IMR-90 (cell line): ENCODE measurements at places on chromosomes 16 and 17. TPM values are rescaled to one million over a fixed set of nuclear protein-coding genes. Genes with fewer than 3 reads are reported as not detected.
A peak's percentile ranks its signal among the peaks of the same experiment; 100 is the strongest.

DNA sequence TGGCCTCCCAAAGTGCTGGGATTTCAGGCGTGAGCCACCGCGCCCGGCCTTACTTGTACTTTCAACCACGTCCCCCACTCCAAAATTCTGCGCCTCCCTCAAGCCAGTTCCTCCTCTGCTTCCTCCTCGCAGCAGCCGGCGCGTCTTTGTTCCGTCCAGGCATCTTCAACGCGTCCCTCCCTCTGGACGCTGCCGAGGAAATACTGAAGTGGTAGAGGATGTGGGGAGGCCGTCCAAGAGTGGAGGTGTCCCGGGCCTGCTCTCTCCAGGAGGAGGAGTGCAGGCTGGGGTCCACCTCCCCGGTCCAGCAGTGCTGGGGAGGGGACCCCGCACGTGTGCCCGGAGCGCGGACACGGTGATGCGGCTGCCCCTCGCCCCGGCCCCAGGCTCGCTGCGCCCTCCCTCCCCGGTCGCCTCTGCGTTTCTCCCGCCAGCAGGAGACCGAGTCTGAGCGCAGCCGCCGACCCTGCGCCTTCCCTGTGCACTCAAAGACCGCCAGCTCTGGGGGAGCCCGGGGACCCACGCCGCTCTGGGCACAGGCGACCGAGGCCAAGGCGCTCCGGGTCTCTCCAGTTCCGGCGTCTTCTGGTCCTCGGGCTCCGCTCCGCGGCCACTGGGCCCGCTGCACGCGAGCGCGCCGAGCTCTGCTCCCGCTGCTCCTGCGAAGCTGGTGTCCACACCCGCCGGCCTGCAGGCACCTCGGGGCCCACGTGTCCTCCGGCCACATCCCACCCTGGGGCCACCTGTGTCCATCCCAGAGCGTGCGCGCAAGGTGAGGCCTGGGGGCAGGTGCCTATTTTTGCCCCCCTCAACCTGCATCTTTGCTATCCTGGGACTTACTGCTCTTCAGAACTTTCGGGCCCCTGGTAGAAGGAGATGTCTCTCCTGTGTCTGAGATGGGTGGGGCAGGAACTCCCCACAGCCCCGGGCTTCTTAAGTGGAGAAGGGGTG is 31.7 kb downstream of the OSBPL7 start:
- peak; percentile 38 for DNase-seq

APOH gene
- not detected in 2 replicates for polyA plus RNA-seq

GRCh38 chr16:29943846-29944799 is 17.8 kb upstream of the TMEM219 start:
- DNase-seq, result peak; percentile 99

- peak; percentile 16 for DNase-seq
These were observed 405 bp upstream of the CBLN1 start for GRCh38 chr16:49281843-49282642.

GRCh38 chr17:34368946-34369500 is 6.0 kb upstream of the CCL1 start:
- DNase-seq, result no peak

DNA sequence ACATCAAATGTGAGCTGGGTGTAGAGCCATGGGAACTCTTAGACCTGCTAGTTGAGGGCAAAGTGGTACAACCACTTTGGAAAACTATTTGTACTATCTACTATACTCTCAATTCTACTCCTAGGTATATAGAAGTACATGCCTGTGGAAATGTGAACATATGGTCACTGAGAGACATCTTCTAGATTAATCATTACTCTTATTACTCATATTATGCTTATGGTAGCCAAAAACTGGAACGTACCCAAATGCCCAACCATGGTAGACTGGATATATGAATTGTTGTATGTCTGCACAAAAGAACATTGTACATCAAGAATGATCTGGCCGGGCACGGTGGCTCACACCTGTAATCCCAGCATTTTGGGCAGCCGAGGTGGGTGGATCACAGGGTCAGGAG is 2.7 kb downstream of the WDR45B start:
- DNase-seq, result peak; percentile 50

- DNase-seq, result no peak
These were observed 23.4 kb upstream of the SSTR2 start for GRCh38 chr17:73141411-73141810.

GRCh38 chr17:79843816-79844800 is 4.9 kb upstream of the CBX4 start:
- peak; percentile 61 for DNase-seq

DNA sequence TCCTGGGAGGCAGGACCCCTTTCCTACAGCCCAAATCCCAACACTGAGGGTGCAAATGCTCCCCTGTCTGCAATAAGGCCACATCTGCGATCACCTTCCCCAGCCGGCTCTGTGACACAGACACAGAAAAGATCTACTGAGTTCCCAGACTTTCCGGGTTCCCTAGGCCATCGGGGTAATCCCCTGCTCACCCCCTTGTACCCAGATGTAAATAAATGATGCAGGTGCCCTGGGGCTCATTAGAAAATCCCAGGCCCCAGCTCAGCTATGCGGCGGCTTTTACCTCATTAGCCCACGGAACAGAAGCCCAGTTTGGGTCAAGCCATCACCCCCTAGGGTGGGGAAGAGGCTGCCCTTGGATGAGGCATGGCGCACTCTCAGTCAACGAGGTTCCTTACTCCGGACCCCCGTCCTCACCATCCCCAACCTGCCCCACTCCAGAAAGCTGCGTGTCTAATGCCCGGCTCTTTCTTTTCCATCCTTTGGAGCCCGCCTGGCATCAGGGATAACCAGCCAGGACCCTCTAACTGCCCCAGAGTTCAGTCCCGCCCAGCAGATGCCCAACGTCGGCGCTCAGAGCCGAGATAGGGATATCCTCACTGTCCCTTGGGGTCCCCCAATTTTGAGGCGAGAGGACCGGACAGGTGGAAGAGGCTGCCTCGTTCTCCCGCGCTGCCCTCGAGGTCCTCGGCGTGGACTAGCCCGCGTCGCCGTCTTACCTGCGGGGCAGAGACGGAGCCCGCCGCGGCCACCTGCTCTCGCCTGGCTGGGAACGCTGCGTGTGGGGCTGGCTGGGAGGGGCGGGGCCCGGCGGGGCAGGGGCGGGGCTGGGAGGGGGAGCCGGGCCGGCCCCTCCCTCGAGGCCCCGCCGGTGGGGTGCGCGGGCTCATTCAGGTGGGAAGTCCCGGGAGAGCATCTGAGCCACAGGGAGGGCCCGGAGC is at the start of gene ZNF385C:
ZNF385C (minus strand) TSS at position 783 of the 941 bp plus-strand sequence. CDS start 35,417 bp downstream, outside the sequence.
- no peak for DNase-seq

GRCh38 chr17:82061047-82061925 is 4.3 kb downstream of the DUS1L start:
- no peak for DNase-seq

DNA sequence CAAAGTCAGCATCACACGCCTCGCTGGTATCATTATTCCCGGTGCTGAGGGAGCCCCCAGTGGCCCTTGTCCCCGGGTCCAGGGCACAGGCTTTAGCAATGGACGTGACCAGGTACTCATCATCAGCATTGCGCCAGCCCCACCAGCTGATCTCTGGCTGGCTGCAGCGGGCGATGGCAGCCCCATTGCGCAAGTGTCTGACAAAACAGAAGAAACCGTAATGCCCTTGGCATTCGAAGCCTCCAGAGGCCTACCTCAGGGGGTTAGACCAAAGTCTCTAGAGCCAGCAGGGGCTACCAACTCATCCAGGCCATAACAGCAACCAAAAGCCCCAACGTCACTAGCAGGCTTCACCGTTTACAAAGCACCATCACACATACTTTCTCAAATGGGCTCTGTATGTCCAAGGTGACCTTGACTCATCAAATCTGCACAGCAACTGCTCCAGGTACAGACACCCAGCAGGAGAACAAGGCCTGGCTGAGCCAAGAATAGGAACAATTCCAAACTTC is 7.3 kb downstream of the MTMR4 start:
- no peak for DNase-seq

GRCh38 chr17:19596869-19597268 is 51.7 kb upstream of the ALDH3A2 start:
- no peak for DNase-seq

SPATA32 gene
- not detected in 2 replicates for polyA plus RNA-seq

DNA sequence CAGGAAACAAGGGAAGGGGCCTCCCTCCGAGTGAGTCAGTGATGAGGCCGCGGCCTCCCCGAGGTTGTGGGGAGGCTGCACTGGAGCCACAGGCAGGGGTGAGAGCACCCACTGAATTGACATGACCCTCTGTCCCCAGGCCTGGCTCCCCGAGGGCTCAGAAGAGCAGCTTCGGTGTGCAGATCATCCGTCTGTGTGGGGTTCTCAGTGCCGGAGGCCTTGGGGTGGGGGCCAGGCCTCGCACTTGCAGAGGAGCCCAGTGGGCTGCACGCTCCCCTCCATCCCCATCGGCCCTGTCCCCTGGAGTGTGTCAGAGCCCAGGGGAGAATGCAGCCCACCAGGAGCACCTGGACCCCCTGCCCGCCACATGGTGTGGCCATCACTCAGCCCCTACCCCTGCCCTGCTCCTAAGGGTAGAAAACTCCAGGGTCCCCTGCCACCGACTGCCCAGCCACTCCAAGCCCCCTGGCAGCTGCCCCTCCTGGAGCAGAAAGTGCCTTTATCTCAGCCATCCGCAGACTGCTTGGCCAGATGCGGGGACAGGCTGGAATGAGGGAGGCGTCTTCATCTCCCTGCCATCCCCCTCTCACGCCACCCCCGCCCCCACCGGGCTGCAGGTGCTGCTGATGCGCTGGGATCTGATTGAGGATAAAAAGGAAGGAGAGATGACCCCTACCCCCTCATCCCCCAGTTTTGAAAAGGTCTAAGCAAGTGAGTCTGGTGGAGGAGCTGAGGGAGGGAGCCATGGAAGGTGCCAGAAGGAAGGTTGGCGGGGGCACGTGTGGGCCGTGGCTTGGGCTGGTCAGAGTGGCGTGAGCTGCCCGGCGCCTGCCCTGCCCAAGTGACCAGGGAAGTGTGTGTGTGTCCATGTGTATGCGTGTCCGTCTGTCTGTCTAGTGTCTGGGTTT is 358.3 kb downstream of the SEC14L1 start:
- no peak for DNase-seq

SLC16A13 gene
- 2.2 and 2.3 TPM in 2 replicates for polyA plus RNA-seq

DNA sequence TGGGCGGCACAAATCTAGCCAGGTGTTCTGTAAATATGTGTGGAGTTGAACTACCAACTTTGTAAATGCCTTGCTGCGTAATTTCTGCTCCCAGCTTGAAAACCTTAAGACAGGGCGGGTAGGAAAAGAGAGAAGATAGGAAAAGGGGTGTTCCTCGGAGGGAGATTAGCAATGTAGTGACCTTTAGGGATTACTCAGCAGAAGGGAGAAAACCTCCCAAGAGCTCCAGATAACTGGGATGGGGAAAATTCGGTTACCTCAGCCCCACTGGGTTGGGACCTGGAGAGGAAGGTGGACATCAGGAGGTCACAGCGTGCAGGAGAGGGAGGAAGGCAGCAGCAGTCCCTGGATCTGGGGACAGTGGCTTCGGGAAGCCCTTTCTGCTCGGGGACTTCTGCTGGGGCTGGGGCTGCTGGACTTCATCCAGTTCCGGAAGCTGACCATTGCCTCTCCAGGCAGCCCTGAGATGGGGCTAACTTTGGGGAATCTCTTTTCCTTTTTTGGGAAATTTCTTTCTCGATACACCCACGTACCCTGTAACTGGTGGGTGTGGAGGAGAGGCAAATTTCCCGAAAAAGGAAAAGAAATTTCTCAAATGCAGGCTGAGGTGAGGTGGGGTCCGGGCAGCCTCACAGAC is 39.2 kb downstream of the MPRIP start:
- no peak for DNase-seq
